ENCODE measurements at places on chromosomes 13 and 19.

DNA sequence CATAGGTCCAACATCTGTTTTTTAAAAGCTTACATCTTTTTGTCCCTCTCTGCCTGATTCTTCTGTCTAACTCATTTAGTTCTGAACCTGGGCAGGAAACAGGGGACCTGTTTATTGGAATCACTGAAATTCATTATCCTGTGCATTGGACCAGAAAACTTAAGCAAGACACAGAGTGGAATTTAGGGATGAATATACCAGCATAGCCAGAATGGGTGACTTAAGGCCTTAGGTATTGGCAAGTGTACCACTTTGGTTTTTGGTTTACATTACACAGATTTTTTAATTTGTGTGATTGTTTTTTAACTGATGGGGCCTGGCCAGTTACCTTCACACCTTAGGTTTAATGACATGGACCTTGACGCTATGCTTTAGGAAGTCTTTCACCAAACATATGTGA, 232.5 kb downstream of the GPC5 start:
- DNase-seq, result no peak

DNA sequence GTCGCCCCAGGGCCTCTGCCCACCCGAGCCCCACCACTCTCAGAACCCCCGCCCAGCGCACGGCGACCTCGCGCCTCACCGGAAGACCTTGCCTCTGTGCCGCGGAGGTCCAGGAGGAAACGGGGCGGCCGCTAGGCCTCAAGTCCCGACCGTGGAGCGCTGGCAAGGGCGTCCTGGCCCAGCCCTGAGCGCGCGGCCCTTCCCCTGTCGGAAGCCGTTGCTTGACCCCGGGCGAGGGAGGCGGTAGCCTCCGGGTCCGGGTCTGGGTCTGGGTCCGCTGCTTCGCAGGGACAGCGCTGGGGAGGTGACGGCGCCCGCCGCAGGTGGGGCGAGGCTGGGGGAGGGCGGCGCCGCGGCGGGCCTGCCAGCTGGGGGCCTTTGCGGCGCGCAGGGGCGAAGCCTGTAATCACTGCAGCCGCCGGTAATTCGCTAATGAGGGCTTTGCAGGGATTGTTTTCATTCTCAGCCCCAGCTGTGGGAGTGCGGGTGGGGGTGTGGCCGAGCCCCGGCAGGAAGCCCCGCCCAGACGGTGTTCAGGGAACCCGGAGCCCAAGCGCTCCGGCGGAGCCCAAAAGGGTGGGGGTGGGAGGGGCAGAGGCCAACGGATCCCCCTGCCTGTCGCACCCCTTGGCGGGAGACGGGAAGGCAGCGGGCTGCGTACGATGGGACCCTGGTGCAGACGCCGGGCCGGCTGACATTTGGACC, 8.6 kb downstream of the C19orf25 start:
- peak; percentile 51 for DNase-seq

DNA sequence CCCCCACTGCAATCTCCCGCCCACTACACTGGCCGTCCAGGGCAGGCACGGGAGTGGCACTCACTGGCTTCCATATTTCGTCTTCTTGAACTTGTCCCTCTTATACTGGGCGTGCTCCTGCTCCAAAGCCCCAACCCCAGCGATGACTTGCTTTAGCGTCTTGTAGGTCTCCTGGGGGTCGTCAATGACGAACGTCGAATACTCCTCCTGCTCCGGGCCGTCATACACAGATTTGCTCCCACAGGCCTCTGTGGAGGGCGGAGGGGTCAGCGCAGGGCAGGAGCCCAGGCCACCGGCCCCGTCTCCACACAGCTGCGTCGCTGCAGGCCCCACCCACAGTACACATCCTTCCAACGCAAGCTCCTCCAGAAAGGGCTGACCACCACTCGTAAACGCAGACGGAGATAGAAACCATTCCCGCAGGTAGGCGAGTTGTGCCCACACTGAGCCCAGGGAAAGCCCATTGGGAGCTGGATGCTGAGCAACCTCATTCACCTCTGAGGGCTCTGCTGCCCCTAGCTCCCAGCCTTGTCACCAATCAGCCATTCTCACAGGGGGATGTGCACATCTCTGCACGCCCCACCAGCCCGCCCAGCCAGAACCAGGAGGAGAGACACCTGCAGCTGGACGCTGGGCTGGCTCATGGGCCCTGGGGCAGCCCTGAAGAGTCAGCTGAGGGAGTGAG, 7.9 kb upstream of the C13orf46 start:
- DNase-seq, result no peak

DNA sequence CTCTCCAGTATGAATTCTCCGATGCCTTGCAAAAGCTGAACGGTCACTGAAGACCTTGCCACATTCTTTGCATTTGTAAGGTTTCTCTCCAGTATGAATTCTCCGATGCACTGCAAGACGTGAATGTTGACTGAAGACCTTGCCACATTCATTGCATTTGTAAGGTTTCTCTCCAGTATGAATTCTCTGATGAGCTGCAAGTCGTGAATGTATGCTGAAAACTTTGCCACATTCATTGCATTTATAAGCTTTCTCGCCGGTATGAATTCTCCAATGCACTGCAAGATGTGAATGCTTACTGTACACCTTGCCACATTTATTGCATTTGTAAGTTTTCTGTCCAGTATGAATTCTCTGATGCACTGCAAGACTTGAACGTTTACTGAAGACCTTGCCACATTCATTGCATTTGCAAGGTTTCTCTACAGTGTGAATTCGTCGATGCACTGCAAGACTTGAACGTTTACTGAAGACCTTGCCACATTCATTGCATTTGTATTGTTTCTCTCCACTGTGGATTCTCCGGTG, 20.0 kb upstream of the ZNF841 start:
- no peak for DNase-seq
